ENCODE measurements at places on chromosomes 7 and 10.

GRCh38 chr7:118473271-118473670 lies 248.8 kb downstream of the ANKRD7 start:
- no peak for DNase-seq

GRCh38 chr10:118027397-118027796 lies 19.3 kb downstream of the RAB11FIP2 start:
- peak; percentile 50 for DNase-seq

DNA sequence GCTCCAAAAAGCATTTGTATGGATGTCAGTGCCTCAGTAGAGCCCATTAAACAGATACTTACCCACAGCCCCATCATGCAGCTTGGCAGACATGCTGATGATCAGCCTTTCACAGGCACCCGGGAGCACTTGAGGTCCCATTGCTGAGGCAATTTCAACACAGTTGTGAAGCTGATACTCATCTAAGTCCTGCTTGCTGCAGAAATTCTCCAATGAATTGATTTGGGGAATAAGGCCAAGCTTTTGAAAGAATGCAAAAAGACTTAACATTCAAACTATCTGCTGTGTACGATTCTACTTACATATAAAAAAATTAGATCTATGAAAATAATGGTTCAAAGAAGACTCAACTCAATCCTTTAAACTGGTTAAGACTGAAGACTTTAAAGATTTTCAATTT lies 60.5 kb downstream of the LAMB4 start:
- no peak for DNase-seq

- no peak for DNase-seq
Measured at GRCh38 chr7:139753693-139754111, 24.1 kb downstream of the HIPK2 start.

- DNase-seq: no peak
Measured at GRCh38 chr7:101538596-101539459, 90.3 kb downstream of the MYL10 start.

GRCh38 chr10:91043173-91043910 lies 122.5 kb upstream of the ANKRD1 start:
- no peak for DNase-seq

DNA sequence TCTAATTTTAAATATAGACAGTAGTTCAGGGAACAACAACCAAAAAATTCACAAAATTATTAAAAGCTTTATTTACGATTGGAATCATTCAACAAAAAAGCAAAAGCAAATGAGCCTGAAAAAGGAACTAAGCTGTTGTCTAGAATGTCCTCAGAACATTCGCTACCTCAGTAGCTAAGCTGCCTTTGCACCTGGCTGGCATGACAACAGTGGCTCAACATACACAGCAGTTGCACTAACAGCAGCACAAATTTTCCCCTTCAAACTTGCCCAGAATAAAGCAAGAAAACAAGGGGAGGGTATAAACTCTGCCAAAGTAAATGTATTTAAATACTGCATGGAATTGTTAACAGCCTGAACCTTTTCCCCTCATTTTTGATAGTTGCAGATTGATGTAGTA lies 70.4 kb upstream of the GRID1 start:
- DNase-seq: no peak

DNA sequence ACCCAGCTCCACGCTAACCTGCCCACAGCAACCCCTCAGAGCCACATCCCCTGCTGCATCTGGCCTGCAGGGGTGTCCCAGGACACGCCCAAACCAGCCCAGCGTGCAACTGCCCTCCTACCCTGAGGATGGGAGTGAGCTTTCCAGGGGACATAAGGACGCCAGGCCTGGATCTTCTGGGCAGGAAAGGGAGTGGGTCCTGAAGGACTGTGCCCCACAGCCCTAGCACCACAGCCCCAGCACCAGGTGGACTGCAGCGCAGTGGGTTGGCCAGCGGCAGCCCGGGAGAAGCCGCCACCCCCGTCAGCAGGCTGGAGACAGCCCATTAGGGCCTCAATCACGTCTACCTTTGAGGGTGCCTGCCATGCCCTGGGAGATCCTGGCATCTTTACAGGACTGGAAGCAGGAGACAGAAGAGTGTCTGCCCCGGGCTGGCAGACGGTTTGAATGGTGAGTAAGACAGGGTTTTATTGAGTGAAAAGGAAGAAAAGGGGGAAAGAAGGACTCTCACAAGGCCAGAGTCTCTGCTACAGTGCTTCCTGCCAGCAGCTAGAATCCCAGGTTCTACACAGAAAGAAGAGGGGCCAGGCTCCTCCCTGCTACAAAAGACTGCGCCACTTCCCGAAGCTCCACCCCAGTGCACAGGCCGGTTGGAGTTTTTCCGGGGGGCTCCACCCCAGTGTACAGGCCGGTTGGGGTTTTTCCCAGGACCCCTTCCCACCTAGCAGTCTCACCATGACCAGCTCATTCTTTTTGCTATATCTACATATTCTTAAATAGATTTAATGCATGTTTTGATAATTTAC lies 69.8 kb upstream of the KCTD7 start:
- DNase-seq: no peak

DNA sequence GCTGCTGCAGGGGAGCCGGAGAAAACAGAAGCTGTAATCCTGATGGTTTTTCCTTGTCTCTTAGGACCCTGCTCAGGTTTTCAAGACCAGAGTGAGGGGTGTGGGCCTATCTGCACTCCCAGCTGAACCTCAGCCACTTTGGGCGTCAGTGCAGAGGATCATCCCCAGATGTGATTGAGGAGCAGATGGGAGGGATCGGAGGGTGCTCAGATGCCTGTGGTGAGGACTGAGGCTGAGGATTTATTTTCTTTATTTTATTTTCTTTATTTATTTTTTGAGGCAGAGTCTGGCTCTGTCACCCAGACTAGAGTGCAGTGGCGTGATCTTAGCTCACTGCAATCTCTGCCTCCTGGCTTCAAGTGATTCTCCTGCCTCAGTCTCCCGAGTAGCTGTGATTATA lies 13.9 kb downstream of the COL26A1 start:
- no peak for DNase-seq

DNA sequence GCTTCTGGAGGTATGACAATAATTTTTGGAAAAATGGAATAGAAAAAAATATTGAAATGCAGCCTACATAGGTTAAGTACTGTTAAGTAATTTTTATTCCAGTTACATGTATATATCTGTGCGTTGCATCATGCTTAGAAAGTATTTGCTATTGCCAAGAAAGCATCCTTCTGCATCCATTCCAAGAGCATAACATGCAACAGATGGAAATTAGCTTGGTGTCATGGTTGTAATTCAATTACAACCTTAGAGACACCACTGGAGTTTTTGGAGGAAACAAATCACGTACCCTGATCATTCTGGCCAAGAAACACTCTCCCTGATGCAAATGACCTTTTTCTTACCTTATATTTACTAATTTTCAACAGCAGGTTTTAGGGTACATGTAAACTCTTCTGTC lies 1.7 kb downstream of the AKR1B1 start:
- no peak for DNase-seq

- DNase-seq: no peak
Measured at GRCh38 chr7:5395246-5395645, 28.4 kb downstream of the TNRC18 start.

GRCh38 chr7:92832534-92833023 lies 3.8 kb downstream of the CDK6 start:
- no peak for DNase-seq

- no peak for DNase-seq
Measured at GRCh38 chr7:102214477-102215072, 72.1 kb upstream of the SH2B2 start.

DNA sequence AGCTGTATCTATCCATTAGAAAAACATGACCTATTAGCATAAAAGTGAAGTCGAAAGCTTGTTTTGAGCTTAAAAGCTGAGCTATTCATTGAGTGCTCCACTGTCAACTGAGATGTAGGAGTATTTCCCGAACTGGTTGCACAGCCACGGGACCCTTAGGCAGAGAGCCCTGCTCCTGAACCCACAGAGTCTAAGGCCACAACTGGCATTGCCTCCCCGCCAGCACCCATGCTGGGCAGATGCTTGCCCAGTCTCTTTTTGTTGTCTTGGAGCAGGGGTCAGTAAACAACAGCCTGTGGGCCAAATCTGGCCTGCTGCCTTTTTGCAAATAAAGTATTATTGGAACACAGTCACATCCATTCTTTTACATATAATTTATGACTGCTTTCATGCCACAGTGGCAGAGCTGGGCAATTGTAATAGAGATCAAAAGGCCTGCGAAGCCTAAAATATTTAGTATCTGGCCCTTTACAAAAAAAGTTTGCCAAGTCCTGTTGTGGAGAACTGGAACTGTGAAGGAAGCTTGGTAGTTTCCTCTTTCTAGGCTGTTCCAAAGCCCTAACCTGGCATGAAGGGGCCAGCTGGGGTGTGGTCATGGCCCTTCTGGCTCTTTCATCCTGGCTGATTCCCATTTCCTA lies 58.4 kb upstream of the WAPL start:
- DNase-seq: no peak

GRCh38 chr7:90236721-90237289 lies 8.2 kb upstream of the CFAP69 start:
- DNase-seq: no peak

DNA sequence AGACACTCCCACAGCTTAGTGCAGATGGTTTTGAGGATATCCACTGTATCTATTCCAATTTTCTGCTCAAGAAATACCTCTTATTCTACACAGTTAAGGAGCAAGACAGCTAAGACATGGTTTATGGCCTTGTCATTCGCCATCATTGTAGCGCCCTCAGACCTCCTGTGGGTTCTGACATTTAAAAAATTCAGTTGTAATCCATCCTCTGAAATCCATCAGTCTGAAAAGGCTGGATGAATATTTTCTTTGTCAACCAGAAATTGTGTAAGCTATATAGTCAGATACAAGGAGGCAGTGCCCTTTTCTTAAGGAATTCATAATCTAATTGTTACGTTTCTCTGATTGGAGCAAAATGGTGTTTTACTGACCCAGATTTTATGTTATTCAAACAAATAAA lies 353.6 kb downstream of the GALNT17 start:
- no peak for DNase-seq

- DNase-seq: no peak
Measured at GRCh38 chr10:103395754-103396066, 565 bp downstream of the ATP5MK start.

DNA sequence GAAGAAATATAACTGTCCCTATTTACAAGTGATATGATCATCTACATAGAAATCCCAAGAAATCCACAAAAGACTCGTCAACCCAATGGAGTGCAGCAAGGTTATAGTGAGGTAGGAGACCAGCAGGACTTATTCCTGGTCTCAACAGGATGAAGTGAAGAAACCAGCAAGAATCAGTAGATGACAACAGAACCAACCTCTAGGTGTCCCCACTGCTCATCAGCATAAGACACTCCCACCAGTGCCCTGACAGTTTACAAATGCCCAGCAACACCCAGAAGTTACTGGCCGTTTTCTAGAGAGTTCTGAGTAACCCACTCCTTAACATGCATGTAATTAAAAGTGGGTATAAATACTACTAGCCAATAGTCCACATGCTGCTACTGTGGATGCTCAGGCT lies 470.5 kb upstream of the LRRTM3 start:
- no peak for DNase-seq

DNA sequence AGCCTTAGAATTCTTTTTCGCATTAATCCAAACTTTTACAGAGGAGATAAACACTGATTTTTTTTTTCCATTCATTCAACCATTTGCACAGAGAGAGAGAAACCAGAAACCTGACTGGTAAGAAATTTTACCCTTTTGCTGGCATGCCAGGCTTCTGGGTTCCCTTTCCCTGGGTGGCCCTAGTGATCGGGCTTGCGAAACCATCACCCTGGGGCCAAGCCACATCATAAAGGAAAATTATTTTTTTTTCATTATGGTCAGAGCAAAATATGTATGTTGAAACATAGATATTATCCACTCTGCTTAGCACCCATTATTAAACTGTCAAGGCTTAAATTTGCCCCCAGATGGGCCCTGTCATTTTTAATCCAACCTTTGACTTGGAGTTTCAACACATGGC lies 55.4 kb upstream of the INHBA start:
- DNase-seq: no peak

DNA sequence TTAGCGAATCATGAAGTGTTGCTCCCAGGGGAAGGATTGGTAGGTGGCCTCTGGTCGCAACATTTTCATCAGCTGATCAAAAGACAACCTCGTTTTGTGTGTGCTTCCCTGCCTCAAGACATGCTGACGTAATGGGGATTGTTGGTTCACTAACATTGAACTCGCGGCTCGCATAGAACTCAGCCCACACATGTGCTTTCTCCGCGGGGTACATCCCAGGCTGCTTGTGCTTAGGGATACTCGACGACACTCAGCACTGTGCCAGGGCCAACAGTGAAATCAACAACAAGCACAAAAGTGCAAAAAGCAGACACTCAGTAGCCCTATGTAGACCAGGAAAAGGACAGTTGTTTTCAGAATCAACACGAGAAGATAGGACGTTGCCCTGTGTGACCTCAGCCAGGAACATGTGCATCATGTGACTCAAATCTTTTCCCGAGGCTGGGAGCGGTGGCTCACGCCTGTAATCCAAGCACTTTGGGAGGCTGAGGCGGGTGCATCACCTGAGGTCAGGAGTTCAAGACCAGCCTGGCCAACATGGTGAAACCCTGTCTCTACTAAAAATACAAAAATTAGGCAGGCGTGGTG lies 20.8 kb downstream of the WIPI2 start:
- DNase-seq: no peak

GRCh38 chr10:107889105-107889504 lies 724.6 kb upstream of the SORCS1 start:
- DNase-seq: no peak

- DNase-seq: no peak
Measured at GRCh38 chr7:129684777-129685176, 73.3 kb downstream of the NRF1 start.

GRCh38 chr7:100971111-100972001 lies 2.0 kb downstream of the MUC12 start:
- no peak for DNase-seq

GRCh38 chr7:70657989-70658632 lies 473.8 kb upstream of the GALNT17 start:
- DNase-seq: no peak

DNA sequence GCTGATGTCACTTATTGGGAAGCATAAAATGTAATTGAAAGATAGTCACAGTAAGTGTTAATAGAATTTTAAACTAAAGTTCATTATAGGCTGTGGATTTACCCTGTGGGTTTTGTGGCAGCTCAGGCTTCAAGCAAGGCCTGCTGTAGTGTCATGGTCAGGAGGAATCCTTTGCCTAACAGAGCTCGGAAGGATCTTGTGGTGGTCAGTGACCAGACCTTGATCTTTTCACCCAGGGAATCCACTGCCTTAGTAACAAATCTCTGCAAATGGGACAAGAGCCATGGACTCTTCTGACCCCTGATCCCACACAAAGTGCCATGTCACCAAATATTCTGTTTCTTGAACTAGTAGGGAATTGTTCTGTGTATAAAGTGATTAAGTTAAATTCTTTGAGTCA lies 20.6 kb upstream of the HDAC9 start:
- no peak for DNase-seq

GRCh38 chr10:3886641-3887251 lies 101.7 kb upstream of the KLF6 start:
- DNase-seq: no peak

DNA sequence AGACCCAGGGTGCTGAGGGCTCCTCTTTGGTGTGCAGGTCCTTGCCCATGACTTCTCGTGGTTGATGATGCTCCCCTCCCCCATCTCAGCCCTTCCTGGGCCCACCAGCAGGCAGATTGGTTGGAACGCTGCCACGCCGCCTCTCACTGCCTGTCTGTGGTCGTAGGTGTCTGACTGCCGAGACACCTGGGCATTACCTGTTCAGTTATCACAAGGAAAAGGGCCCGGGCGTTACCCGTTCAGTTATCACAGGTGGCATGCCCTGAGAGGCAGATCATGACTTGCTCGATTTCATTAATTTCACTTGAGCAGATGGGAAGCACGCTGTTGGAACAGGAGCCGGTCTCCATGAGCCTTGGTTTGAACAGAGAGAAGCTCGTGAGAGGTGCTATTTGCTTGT lies 42.5 kb downstream of the TACR2 start:
- no peak for DNase-seq

GRCh38 chr10:66180581-66181318 lies 745.1 kb upstream of the LRRTM3 start:
- DNase-seq: peak; percentile 10
